ENCODE measurements at places on chromosomes 5 and 9.
A peak's percentile ranks its signal among the peaks of the same experiment; 100 is the strongest.

DNA sequence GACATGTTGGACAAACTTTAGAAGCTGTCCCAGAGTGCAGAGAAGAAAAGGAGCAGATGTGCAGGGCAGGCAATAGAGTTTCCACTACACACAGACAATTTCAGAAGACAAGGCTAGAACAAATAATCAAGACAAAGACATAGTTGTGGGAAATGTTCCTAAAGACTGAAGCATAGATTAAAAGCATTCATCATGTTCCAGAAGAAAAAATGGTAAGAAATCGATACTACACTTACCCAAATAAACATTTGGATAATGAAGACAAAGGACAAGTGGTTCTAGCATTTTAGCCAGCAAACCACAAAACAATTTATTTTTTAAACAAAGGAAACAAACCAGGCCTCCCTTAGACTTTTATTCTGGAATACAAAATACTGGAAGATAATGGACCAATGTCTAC, 97.9 kb downstream of the FSTL4 start:
- DNase-seq = no peak

- DNase-seq = no peak
These were observed 160.7 kb downstream of the GLIS3 start for GRCh38 chr9:4139196-4139595.

DNA sequence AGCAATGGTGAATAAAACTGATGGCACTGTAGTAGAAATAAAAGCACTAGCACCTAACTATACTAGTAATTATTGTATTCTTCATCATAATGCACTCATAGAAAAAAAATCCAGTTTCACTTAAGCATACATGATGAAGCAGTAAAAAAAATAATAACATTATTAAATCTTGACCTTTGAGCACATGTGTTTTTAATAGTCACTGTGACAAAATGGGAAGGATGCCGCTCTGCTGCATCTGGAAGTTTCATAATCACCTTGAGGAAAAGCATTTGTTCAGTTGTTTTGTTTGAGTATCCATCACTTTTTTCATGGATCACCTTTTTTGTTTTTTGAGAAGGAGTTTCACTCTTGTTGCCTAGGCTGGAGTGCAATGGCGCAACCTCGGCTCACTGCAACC, 13.2 kb downstream of the OR2K2 start:
- DNase-seq = no peak

- no peak for DNase-seq
These were observed 208.8 kb downstream of the DNAH5 start for GRCh38 chr5:13735691-13736090.

DNA sequence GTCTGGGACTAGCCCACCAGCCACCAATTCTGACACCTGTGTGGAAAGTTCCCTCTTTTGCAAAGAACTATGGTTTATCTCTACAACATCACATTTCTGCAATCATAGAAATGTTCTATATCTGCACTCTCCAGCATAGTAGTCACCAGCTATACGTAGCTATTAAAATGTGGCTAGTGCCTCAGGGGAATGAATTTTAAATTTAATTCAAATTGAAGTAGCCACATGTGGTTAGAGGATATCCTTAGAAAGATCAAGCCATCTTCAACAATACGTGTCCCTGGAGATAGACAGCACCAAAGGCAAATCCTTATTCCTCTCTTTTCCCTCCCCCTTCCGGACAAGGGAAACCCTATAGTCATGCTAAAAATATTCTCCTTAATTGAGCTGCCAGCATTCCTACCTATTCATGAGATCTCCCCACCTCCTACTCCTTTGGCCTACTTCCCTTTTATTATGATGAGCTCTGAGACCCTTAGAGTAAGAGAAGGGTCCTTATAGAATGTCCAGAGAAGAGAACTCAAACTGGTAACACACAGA, 11.1 kb downstream of the LCP2 start:
- DNase-seq = no peak

DNA sequence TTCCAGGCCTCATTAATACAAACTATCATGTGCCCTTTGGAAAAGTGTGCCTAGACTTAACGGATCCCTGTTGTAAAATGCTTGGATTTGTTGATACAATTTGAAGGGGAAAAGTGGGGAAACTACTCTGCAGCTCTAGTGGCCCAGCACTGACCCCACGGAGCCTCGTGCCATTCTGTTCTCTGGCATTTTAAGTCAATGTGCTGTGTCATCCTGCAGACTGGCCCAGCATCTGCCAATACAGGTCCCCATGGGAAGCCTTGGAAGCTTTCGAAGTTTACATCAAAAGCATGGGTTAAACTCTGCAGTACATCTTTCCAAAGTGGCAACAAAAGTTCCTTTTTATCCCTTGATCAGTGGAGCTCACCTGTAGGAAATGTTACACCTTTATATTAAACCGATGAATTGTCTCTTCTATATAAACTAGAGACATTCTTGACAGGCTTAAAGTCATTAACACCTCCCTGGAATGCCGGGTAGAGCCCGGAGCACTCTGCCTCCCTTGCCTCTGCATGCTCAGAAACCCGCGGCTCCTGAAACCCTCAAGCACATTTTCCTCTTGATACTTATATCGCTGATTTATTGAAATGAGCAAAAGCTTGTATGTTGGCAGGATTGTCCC, 596.0 kb upstream of the ADAMTS16 start:
- no peak for DNase-seq

- DNase-seq = no peak
These were observed 33.3 kb upstream of the PTGS1 start for GRCh38 chr9:122337556-122337929.

DNA sequence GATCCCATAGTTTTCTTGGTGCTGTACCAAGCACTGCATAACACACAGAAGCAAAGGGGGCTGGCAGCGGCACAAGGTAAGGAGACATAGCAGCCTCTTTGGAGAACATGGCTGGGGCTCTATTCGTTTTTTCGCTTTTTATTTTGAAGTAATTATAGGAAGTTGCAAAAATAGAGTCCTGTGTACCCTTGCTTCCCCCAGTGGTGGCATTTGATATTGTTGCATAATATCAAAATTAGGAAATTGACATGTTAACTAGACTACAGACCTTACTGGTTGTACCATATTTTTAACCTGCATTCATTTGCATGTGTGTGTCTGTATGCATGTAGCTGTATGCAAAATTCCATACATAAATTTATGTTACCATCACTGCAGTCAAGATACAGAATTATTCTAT, 6.6 kb upstream of the UBQLN1 start:
- no peak for DNase-seq

GRCh38 chr9:20043035-20043434, 254.2 kb upstream of the SLC24A2 start:
- DNase-seq = no peak

- peak; percentile 97 for DNase-seq
These were observed 30.2 kb upstream of the DUSP1 start for GRCh38 chr5:172801179-172801671.

GRCh38 chr9:13395156-13395555, 115.7 kb upstream of the MPDZ start:
- peak; percentile 40 for DNase-seq

GRCh38 chr5:154860123-154860522, 1.7 kb downstream of the CNOT8 start:
- peak; percentile 69 for DNase-seq

DNA sequence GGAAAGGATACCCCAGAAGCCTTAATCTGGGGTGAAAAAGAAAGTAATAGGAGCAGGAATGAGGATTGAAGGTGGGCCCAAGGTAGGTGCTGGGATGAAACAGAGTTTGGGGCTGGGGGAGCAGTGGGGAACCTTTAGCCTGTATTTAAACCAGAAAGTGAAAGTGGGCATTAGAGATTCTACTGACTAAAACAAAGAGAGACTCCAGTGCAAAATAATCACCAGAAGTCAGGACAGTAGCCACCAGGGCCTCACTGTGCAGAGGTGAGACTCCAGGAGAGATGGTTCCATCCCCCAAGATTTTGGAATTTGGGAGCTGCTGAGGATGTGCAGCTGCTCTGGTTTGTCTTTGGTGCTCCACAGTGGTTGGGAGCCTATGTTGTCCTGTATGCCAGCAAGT, 13.1 kb downstream of the DNAJB5 start:
- no peak for DNase-seq

GRCh38 chr5:103800741-103801495, 238.3 kb upstream of the NUDT12 start:
- DNase-seq = peak; percentile 20

Data from epithelial cell of esophagus (primary cell).